Suppressor macrophage treated with lipopolysaccharide for 1 hour (primary cell): ENCODE measurements at places on chromosomes 4 and X.

DNA sequence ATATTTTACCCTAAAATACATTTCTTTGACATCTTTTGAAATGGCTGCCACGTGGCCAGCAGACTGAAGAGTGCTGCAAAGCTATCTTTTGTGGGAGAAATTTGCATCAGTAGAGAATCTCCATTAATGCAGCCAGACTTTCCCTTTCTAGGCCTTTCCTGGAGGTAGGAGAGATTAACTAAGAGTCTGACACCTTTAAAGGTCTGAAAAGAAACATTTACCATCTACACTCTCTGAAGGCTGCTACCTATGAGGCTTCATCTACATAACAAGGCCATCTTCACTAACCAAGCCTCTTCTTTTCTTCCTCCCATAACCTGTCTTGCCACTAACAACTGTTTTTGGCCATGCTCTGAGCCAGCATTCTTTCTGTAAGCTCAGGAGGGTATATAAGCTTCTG lies 17.8 kb upstream of the SPRY1 start:
- DNase-seq = no peak

- DNase-seq = no peak
Observed at GRCh38 chr4:8768357-8768999, 103.2 kb downstream of the HMX1 start.

DNA sequence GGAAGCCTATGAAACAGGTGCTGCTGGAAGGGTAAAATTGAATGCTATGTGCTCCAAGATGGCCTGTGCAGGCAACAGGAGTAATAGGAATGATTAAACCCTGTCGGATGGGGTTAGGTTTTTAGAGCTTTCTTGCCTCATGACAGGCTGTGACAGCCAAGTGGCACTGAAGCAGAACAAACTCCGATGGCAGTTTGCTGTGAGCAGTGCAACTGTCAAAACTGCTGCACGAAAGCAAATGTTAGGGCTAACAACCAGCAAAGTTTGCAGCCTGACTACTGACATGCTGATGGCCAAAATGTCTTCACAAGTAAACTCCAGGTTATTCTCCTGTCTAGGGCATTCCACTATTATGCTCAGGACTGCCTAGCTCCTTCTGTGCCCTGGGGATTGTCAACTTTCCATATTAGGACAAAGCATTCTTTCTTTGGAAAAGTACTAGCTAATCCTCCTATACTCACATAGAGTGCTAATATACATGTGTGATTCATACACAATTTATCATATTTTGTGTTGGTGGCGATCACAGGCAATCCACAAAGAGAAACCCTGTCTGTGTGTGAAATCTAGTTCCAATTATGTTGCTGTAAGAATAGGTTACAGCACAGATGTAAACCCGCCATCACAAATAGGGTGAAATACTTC lies 486.6 kb upstream of the TENM3 start:
- DNase-seq = no peak

GRCh38 chrX:67648361-67648760 lies 104.5 kb downstream of the AR start:
- DNase-seq = no peak
